HTR-8/SVneo (cell line): ENCODE measurements at places on chromosomes 7 and 10.

GRCh38 chr7:150904011-150904909 is 51.9 kb downstream of the AOC1 start:
- no peak for DNase-seq

- DNase-seq, result no peak
Observed at GRCh38 chr10:75446508-75446907, 15.1 kb downstream of the LRMDA start.

GRCh38 chr7:36939816-36940215 is 215.5 kb upstream of the AOAH start:
- no peak for DNase-seq

DNA sequence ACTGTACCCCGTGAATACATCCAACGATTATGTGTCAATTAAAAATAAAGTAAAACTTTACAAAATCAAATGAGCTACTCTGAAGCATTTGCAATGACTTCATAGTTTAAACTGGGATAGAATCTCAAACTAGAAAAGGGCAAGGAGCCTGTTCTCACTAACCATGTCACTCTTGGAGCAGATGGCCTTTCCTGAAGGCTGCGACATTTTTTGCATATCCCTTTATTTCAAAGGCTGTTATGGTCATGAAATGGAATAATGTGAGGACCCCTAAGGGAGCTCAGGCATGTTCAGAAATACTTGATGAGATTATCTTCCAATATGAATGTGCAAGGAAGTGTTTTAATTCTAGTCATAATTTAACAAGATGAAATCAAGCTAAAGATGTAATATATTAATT is 679.4 kb downstream of the NRG3 start:
- no peak for DNase-seq

DNA sequence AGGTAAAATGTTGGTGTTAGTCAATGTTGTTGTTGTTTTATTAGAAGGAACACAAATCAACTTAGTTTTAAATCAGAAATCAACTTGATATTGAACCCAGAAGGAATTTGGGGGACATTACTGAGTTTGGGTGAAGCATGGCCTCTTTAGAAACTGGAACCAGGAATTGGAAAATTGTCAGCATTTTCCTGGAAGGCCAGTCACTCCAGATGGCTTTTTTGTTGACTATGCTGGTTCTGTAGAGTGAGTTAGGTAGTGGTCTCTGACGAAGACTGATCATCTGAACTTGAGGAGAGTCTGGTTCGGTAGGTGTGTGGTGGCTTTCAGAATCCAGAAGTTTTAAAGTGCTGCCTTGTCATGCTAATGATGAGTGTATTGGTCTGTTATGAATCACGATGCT is 111.5 kb downstream of the BMPER start:
- no peak for DNase-seq
